Stimulated activated CD4-positive, alpha-beta T cell treated with anti-CD3 and anti-CD28 coated beads, Interleukin-12 subunit alpha, Interleukin-12 subunit beta, amount 100 ng/mL, for 48 hours (primary cell): ENCODE measurements at places on chromosomes 5 and 9.

DNA sequence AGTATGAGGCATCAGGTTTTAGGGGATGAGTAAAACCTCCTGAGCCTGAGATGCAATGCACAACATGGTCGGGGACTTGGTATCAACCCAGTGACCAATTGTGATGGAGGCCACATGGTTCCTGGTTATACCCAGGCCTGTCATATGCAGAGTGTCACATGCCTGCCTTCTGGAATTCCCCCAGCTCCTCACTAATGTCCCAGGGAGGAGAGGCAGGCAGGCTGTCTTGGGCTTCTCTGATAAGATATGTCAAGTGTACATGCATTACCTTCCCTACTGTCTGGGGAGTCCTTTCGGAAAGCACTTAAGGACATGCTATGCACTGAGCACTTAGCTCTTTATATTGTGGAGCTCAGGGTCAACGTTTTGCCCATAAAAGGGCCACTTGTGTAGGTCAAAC, 14.2 kb upstream of the PALM2AKAP2 start:
- no peak for DNase-seq

DNA sequence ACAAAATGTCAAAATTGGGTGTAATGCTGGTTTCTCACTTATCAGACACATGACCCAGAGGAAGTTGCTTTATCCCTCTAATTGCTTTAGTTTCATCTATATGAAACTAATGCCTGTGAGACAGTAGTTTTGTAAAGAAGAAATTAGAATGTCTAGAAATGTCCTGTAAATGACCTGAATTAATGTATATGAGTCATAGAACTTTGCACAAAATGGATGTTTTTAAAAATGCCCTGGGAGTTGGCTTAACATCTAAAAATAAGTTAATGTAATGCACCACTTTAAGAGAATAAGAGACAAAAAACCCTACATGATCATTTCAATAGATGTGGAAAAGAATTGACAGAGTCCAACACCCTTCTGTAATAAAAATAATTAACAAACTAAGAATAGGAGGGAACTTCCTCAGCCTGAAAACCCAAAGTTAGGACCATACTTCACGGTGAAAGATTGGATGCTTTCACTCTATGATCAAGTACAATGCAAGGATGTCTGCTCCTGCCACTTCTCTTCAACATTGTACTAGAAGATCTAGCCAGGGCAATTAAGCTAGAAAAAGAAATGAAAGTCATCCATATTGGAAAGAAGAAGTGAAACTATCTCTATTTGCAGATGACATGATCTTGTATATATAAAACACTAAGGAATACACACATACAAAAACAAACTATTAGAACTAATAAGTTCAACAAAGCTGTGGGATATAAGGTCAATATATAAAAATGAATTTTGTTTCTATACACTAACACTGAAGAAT, 117.9 kb downstream of the MELK start:
- DNase-seq = no peak

DNA sequence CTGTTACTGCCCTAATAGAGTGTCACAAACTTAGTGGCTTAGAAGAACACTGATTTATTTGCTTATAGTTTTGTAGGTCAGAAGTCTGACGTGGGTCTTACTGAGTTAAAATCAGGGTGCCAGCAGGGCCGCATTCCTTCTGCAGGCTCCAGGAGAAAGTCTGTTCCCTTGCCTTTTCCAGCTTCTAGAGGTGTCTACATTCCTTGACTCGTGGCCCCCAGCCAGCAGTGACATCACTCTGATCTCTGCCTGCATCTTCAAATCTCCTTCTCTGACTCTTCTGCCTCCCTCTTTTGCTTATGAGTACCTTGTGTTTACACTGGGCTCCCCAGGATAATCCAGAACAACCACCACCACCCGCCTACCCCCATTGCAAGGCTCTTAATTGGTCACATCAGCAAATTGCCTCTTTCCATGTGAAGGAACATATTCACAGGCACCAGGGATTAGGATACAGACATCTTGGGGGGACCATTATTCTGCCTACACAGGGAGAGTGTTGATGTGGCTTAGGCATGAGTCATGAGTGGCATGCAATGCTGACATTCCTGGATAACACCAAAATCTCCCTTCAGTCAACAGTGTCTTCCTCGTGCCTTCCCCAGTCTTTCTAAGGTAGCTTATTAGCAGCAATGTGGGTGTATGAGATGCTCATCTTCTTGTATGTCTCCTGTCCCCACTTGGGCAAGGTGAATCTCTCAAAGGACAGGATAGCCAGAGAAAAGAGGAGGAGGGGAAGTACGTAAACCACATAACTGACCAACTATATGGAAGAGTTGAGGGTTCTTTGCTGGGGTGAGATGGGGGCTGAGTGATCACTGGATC, 24.4 kb downstream of the CYFIP2 start:
- DNase-seq = no peak

DNA sequence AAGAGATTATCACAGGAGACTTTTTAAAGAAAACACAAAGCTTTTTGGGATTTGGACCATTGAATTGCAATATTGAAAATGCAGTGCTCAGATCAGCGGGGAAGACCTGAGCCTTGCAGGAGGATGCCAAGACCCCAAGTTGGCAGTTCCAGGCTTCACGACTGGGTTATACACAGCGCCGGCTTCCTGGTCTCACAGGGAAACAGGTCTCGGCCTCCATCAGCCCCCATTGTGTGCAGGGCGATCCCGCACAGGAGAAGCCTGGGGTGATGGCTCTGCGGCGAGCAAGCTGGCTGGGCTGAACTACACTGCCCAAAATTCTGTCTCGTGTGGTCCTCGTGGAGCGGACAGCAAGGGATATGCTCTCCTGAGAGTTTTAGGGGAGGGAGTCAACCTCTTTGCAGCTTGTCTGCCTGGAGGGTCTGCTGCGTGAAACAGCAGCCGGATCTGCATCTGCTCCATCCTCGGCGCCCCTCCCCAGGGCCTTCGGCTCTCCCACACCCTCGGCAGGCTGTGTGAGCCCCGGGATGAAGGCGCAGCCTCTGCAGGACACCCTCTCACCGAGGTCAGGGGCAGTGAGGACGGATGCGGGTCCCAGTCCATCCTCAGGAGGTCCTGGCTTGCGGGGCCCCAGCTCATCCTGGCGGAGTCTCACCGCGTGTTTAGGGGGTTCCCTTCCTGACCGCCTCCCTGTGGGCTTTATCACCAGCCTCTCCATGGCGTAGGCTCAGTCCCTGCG, 60.6 kb downstream of the NSUN2 start:
- no peak for DNase-seq

DNA sequence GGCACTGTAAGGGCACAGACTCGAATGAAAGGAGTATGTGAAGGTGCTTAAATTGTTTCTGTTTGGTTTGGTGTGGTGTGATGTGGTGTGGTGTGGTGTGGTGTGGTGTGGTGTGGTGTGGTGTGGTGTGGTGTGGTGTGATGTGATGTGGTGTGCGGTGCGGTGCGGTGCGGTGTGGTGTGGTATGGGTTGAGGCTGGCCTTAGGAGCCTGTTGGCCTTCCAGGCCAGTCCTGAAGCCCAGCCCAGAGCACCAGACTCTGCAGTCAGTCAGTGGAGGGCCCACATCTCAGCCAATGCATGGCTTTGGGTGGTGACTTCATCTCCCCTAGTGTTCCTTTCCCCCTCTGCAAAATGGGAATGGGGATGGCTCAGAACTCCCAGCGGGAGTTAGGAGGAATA, 85.8 kb downstream of the KCNIP1 start:
- DNase-seq = no peak

- DNase-seq = no peak
These were observed 67.2 kb downstream of the MRPL36 start for GRCh38 chr5:1732238-1732941.

DNA sequence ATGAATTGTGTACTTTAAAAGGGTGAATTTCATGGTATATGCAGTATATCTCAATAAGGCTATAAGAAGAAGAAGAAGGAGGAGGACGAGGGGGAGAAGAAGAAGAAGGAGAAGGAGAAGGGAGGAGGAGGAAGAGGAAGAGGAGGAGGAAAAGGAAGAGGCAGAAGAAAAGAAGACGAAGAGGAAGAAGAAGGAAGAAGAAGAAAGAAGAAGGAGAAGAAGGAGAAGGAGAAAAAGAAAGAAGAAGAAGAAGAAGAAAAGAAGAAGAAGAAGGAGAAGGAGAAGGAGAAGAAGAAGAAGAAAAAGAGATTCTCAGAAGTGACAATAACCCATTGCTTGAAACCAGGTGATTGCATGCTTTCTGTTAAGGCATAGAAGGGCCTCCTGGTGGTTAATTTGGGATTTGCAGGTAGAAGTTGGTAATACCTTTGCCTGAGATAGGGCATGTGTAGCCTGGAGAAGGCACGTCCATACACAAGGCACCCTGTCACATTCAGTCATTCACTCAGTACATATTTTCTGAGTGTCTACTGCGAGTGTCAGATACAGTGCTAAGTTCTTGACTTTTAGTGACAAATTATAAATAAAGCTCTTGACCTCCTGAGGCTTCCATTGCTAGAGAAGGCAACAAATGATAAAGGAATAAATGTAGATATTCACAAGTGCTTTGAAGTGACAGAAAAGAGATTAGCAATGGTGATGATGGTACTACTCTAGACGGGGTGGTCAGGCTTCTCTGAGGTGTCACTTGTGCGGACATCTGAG, 231.3 kb downstream of the NPR3 start:
- peak; percentile 25 for DNase-seq

- no peak for DNase-seq
These were observed 811.6 kb upstream of the ZNF608 start for GRCh38 chr5:125558016-125558415.

DNA sequence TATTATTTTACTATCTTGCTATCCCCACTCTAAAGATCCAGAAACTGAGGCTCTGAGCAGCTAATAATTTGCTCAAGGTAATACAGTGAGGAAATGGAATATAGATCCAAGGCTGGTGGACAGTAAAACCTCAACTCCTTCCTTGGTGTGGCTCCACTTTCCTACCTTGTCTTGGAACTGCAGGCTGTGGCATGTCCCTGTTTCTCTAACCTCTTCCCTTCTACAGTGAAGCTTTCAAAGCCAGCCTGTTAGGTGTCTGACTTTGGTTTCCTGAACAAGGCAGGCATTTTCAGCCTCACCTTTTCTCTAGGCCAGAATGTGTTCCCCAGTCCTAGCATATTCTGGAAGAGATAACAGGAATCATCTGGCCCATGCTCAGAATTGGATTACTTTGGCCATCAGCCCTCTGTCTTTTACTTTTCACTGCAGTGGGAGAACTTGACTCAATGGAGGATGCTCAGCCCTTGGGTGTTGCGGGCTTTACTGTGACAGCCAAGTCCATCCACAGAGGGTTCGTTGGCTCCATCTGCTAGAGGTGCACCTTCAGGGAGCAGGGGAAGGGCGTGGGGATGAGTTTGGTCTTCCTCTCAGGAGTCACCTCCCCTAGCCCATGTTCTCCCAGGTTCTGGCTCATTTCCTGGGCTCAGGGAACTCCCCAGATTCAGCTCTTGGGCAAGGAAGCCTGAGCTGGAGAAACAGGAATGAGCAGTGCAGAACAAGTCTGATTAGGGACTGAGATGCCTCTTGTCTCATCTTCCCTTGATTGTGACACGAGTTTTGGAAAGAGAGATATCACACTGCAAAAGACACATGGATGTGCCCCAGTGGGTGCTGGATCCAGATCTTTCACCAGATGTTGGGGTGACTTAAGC, 1.1 kb downstream of the NIPAL4 start:
- no peak for DNase-seq

DNA sequence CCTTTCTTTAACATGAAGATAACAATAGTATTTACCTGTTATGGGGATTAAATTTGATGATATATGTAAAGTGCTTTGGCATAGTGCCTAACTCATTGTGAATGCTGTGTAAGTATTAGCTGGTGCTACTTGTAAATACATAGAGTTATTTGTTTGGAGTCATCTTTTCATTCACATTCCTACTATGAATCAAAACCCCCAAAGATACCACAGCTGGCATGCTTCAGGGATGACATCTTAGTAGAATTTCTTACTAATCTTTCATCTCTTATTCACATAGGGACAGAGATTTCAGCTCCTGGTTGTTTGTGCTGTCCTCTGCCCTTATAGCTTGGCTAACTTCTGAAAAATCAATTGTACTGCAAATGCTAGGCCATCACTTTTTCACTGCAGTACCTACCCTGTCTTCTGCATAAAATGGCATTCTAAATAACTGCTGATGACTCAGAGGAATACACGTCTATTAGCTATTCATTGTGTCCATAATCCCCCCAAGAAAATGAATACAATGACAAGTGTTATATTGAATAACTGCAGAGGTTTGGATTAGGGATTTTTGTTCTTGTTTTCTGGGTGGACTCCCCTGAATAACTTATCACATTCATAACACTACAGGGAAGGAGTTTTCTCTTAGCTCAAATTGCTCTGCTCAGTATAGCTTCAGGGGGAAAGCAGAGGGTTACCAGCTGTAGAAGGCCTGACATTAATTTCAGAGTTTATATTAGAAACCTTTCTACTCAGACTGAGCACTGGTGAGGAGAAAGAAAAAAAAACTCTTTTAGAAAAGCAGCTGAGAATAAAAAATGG, 192.2 kb upstream of the C9orf72 start:
- no peak for DNase-seq

DNA sequence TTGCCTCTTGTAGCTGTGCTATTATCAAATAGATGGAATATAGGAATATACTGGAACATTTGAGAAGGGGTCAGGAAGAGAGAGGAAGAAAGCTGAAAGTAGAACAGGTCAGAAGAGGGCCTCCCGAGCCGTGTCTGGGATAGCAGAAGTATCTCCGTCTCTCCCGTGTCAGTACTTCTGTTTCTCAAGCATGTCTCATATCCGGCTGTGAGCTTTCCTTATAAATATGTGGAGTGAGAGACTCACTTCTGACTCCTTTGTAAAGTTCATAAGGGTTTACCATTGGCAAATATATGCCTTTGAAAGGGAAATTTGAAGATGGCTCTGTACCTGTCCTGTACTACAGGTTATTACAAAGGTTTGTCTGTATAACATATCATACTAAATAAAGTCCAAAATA, 50.3 kb downstream of the MOCS2 start:
- DNase-seq = no peak

GRCh38 chr5:123176224-123176937, 87.3 kb downstream of the PRDM6 start:
- no peak for DNase-seq

DNA sequence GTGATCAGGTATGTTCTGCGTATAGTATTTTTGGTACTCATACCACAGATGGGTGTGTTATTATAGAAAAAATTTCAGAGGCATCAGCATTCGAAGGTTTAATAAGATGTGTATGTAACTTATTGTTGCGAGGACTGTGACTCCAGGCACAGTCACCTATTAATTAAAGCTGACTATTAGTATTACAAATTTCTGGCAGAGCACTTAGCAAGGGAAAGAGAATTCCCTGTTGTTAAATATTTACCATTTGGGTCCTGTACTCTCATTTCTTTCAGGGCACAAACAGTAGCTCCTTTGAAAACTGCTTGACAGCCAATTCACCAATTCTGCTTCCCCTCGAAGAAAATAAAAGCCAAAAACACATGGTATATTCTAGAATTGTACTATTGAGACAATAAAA, 653.8 kb downstream of the ELAVL2 start:
- no peak for DNase-seq

GRCh38 chr9:89428901-89429890, 68.7 kb downstream of the SEMA4D start:
- DNase-seq = no peak

GRCh38 chr5:111772456-111773122, 15.6 kb upstream of the NREP start:
- no peak for DNase-seq

- DNase-seq = peak; percentile 43
These were observed 1.2 kb upstream of the GCNT4 start for GRCh38 chr5:75053304-75054133.
